DND-41 (cell line): ENCODE measurements at places on chromosomes 7 and 10.

DNA sequence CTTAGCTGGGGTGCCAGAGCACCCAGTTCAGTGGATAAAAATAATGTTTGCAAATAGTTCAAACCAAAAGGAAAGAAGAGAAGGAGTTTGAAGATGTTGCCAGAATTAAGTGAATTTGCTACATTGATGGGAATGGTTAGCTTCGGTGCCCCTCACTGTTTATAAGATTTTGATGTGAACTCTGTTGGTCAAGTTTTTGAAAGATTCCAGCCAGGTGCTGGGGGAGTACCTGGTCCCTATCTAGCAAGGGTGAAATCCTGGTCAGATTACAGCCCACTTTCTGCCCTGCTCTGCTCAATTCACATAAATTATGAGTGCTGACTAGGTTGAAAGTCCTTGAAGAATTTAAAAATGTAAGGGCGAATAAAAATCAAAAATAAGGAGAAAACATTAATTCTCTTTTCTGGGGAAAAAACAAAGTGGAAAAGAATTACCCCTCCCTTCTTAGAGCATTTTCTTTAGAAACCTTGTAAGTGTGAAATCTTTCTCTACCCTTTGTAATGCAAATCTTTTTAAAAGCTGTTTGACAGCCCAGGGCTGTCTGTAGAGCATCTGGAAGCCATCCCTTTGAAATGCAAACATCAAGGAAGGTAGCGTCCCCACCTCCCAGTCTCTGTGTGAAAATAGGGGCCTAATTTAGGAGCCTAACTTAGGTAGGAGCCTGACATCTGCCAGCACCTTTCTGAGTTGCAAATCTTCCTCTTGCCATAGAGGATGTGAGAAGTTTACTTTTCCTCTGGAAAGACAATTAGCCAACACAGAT is 1.4 kb upstream of the GIMAP5 start:
- peak; percentile 61 for DNase-seq

DNA sequence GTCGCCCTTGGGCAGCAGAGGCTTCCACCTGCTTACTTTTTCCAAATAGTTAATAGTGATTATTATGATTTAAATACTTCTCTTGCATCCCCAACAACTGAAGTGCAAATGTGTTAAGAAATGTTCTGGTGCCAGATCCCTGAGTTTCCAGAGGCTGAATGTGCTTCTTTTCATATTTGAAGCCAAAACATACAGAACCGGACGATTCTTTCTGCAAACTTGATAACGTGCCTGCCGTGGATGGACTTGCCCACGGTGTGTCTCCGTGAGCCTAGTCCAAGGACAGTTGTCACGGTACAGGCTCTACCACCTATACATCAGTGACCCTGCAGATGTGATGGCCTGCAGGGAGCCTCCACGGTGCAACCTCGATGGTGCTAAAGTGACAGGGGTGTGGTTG is 198.6 kb upstream of the LYZL2 start:
- no peak for DNase-seq

- no peak for DNase-seq
Measured at GRCh38 chr7:46389146-46389545, 468.1 kb upstream of the IGFBP3 start.

DNA sequence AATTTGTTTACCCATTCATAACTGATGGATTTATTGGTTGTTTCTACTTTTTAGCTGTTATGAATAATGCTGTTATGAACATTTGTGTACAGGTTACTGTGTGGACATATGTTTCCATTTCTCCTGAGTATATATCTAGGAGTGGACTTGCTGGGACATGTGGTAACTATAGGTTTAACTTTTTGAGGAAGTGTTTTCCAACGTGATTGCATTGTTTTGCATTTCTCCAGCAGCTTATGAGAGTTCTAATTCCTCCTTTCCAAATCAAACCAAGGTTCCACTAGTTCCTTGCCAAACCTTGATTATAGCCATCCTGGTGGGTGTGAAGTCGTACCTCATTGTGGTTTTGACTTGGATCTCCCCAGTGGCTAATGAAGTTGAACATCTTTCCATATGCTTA is 2.6 kb upstream of the PRF1 start:
- DNase-seq = no peak

DNA sequence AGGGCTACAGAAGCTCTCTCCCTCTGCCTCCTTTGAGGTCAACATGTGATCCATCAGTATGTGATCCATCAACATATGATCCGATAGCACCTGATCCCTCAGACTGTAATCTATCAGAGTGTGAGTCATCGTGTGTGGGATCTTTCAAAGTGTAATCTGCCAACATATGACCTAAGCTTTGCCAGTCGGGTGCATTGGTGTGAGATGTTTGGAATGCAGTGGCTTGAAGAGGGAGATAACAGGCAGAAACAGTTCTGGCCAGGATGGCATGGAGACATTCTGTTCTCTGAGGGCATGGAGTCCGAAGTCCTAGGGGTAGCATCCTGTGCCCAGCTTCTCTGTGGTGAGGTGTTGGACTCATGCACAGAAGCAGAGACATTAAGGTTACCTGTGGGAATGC is 217.7 kb upstream of the ETV1 start:
- no peak for DNase-seq

GRCh38 chr10:91163869-91164474 is 56.5 kb upstream of the PCGF5 start:
- DNase-seq = peak; percentile 48

DNA sequence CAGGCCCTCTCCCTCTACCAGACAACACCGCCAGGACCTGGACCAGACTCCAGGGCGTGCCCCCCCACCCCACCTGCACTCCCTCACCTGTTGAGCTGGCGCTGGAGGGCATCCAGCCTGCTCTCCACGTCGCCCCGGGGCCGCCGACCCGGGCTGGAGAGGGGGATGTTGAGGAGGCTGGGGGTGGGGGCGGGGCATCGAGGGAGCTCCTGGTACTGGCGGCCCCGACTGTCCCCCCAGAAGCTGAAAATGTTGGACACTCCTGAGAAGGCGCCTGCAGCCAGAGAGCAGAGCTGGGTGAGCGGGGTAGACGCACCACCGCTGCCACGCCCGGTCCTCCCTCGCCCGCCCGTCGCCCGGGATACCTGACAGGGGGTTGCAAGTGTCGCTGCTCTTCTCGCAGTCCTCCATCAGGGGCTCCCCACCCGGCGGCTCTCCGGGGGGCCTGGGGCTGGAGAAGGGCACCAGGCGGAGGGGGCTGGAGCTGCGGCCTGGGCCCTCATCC is 30.8 kb downstream of the KCNH2 start:
- no peak for DNase-seq

GRCh38 chr10:96272316-96273280 is 1.2 kb upstream of the BLNK start:
- no peak for DNase-seq

GRCh38 chr7:11753433-11753832 is 78.6 kb downstream of the THSD7A start:
- no peak for DNase-seq

- peak; percentile 49 for DNase-seq
Measured at GRCh38 chr7:23696916-23697441, 13.0 kb upstream of the STK31 start.
